ENCODE measurements at places on chromosomes 1 and 21. TPM values are rescaled to one million over a fixed set of nuclear protein-coding genes. Genes with fewer than 3 reads are reported as not detected.
A peak's percentile ranks its signal among the peaks of the same experiment; 100 is the strongest.

Gene NCMAP
- total RNA-seq = not detected

Gene SPRR1A
- total RNA-seq = not detected

Gene PRRX1
- 52.6 TPM for total RNA-seq

Gene ERICH3
- total RNA-seq = 0.72 TPM

Gene FTCD
- 0.20 TPM for total RNA-seq

Gene CD244
- not detected for total RNA-seq

Gene GPR3
- total RNA-seq = 6.4 TPM

Gene FAM151A
- total RNA-seq = not detected

DNA sequence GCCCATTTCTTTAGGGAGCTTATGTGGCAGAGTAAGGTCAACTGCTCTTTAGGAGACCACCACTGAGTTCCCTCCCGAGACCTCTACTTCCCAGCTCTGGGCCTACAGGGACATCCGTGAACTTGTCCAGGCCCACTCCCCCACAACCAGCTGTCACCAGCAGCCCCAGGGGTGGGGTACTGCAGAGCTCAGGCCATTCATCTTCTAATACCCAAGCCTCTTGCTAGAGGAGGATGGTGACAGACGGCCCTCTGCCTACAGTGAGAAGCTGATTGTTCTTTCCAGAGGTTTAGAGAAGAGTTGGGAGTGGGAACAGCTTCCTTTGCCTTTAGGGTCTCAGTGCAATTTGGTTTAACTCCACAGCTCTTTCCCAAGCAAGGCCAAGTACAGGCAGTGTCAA, 33.2 kb upstream of the ARTN start:
- no peak for DNase-seq

DNA sequence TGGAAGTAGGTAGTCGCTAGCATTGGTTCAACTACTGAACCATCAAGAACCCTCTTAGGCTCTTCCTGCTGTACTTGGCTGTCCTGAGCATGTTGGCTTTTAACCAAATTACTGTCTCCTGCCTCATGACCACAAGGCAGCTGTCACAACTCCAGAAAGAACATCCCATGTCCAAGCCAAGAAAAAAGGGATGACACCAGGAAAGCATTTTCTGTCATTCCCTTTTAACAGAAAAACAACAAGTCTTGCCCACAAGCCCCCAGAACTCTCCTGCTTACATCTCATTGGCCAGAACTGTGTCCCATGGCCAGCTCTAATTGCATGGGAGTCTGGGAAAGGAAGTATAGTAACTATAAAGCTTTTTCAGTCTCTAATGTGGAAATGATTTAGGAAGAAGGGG, 2.4 kb upstream of the RNU5D-1 start:
- DNase-seq = peak; percentile 95

- peak; percentile 88 for DNase-seq
These were observed 19.7 kb upstream of the NRDC start for GRCh38 chr1:51898090-51898734.

GRCh38 chr1:67532452-67533216, 102.4 kb upstream of the SERBP1 start:
- peak; percentile 81 for DNase-seq

GRCh38 chr1:173489929-173490328, 12.8 kb downstream of the PRDX6 start:
- no peak for DNase-seq

DNA sequence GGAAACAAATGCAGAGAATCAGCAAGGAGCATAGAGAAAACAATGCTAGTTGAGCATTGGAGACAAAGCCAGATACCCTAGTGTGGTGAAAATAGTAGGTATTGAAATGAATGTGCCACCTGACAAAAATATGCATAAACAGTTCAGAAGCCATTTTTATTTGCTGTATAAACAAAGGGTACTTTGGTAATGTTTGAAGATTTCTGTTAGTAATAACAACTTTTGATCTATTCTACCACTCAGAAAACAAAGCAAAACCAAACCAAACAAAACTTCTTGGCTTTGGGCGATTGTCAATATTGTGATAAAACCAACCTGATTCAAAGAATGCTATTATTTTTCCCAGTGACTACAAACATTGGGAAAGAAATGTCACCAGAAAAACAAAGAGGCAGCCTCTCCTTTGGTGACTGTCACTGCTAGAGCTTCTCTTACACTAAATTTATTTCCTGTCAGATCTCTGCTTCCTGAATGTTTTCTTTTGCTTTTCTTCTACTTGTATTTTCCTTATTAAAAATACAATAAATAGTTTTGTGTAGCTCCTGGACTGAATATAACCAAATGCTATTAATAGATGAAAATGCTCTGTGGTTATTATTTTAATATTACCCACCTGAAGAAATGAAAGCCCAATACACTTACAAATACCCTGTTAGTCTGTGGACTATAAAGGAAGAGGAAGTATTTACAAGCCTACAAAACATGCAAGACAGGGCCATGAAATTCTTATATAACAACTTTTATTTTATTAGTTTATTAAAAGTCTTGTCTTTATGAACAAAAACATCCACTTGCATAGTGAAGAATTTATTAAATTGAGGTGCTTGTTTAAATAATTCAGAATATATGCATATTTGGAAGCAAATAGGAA, 5.7 kb downstream of the ATP6V1G3 start:
- no peak for DNase-seq

- DNase-seq = no peak
These were observed 1147.6 kb upstream of the ADGRL4 start for GRCh38 chr1:80154176-80154575.

GRCh38 chr1:48036710-48037355, 39.6 kb upstream of the TRABD2B start:
- peak; percentile 33 for DNase-seq

DNA sequence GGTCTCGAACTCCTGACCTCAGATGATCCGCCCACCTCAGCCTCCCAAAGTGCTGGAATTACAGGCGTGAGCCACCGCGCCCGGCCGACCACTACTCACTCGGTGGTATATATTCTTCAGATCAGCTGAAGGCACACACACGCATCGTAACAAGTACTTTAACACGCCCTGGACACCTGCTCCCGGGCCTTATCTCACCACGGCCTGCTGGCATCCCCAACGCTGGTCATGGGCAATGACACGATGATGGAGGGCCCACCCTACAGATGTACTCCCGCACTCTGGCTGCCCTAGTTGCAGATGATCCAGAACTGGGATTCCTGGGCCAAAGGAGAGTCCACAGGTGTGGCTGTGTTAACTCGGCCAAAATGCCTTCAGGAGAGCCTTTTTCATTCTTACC, 11.6 kb downstream of the UBE2J2 start:
- DNase-seq = no peak

DNA sequence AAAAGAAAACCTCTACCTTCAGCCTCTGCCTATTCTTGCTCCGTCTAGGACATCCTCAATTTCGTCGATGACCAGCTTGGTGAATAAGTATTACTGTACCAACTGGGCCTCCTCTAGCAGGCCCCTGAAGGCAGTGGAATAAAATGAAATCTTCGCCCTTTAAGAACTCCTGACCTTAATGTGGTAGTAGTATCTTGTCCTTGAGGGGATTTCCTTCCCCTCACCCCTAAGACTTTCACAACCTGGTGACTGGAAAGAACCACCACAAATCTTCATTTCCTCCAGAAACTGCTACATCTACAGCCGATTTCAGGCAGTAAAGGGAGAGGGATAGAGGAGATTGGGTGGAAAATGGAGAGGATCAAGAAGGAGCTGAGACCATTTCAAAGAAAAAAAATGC, 1.6 kb upstream of the HAX1 start:
- DNase-seq = no peak

DNA sequence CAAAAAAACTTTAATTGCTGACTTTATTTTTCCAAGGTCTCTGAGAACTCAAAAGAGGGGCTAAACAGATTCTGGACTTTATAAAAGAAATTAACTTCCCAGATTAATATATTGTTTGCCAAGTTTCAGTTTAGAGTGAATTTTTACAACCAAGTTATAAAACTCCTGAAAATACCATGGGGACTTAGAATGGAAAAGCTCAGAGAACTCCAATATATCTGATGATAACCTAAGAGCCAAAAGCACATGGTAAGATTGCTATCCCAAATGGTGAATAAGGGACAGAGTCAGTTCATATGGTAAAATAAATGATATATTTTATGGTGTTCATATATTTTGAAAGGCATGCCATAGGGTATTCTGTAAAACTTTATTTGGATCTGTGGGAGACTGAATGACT, 470.9 kb downstream of the TTLL7 start:
- DNase-seq = no peak

DNA sequence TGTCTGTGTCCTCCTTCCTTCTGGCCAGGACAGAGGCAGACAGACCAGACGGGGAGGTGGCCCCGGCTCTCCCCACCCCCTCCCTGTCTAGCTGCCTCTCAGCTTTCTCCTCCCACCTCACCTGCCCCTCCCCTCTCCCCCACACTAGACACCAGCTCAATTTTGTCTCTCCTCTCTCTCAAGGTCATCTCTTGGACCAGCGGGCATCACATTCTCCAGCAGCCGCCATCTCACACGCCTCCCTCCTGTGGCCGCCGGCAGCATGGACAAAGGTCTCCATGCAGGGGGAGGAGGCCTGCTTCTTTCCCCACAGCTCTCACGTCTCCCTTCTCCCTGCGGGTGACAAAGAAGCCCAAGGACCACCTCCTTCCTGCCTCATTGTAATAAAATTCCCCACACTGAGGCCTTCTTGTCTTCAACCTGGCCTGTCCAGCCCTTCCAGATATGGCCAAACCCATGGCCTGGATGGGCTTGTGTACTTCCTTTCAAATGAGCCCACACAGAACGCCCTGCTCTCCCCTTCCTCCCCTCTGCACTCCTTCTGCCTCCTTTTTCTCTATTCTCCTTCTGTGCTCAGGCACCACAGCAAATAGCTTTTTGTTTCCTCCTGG, 14.6 kb downstream of the OPTC start:
- no peak for DNase-seq

GRCh38 chr1:41767534-41768525, 150.9 kb downstream of the HIVEP3 start:
- DNase-seq = peak; percentile 64

DNA sequence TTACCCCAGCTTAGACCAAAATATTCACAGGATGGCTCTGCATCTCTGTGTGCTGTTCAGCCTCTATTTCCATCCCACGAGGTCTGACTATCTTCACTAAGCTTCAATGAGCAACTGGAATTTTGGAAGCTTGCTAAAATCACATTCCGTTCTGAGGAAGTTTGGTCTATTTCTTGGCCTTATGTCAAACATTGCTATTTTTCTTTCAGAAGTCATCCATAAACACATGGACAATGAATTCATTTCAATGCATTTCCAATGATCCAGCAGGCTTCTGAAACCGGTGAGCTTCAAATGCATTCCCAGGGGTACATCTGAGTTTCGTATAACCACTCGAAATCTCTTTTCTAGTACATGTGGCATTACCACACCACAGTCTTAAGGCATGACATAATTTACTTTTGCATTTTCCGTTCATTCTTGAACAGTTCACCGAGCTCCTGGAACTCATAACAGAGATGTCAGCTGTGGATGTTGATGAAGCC, 294.1 kb upstream of the KAZN start:
- DNase-seq = no peak

GRCh38 chr1:160637821-160638539, 8.9 kb downstream of the SLAMF1 start:
- DNase-seq = no peak

DNA sequence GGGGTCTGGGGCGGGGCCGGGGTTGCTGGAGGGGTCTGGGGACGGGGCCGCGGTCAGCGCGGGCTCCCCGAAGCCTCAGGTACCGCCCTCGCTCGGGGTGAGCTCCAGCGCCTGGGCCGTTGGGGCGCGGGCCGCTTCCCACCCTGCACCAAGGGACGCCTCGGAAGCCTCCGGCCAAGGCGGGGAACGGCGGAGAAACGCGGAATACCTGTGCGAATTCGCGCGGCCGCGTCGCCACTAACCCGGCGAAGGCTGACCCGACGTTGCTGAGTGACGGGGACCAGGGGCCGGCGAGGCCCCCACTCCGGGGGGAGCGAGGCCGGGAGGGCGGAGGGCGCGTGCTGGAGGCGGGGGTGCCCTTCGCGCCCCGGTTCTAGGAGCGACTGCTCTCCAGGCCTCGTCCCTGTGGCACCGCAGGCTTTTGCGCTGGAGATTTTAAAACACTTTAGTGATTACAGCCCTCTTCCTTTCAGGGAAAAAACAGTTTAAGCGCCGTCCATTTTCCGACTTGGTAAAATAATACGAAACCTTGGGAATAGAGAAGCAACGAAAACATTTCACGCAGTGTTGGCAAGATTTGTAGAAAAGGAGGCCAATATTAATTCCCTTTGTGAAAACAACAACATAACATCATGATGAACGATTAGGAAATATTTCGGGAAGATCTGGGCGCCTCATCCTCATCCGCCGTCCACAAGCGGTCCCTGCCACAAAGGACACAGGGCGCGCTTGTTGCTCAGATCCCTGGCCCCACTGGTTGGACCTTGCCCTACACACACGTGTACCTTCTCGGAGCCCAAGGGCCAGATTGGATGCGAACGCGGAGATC, 971 bp upstream of the GNG4 start:
- no peak for DNase-seq

- no peak for DNase-seq
These were observed 2.0 kb downstream of the HES3 start for GRCh38 chr1:6245869-6246496.
